ENCODE measurements at places on chromosomes 4 and X.

- no peak for DNase-seq
Observed at GRCh38 chr4:108355902-108356535, 187.3 kb upstream of the LEF1 start.

DNA sequence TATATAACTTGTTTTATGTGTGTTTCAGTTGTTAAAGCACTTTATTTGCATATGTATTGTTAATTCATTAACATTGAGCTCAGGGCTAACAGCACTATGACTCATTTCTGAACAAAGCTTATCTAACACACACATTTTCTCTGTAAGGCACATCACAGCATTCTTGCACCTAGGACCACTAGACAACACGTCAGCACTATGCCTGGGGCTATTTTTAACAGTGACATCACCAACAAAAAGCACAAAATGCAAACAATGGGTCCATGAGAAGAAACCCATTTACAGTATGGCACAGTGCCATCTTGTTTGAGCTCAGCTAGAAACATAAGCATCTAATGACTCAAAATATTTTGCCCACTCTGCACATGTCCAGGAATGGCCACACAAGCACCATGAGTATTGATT lies 124.4 kb downstream of the RELL1 start:
- DNase-seq: no peak

DNA sequence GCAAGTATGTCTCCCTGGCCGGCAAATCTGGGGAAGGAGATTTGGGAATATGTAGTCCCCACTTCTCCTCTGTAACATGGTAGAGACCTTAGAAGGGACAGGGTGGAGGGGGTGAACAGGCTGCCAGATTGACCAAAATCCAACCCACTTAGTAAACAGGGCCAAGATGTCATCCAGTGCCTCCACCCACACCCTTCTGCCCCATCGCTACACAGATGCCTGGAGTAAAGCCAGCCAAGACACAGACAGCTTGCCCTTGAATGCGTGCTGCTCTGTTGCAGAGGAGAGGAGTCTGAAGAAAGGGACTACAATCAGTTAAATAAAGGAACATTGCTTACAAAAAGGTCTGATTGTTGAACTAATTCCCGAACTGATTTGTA lies 160.1 kb upstream of the LDB2 start:
- DNase-seq: no peak

GRCh38 chr4:24330172-24330571 lies 254.2 kb downstream of the DHX15 start:
- no peak for DNase-seq

DNA sequence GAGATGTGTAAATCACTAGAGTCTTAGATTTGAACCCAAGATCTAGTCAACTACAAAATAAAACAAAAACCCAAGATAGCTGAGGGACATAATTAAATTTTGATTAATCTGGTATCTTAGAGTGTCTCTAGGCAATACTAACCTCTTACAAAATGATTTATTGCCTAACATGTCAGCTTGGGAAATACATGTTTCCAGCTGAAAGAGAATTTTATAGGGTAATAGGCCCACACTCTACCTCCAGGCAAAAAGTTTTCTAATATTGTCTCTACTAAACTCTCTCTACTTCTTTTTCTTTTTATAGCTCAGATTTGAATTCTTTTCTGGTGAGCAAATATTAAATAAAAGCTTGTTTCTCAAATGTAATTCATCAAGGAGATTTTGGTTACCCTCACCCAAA lies 263.2 kb downstream of the IL15 start:
- DNase-seq: no peak

GRCh38 chr4:185134307-185134869 lies 8.7 kb upstream of the SLC25A4 start:
- DNase-seq: no peak

GRCh38 chr4:145507636-145508035 lies 26.0 kb downstream of the SMAD1 start:
- DNase-seq: no peak

- no peak for DNase-seq
Observed at GRCh38 chr4:175702703-175703102, 109.4 kb downstream of the GPM6A start.

- DNase-seq: no peak
Observed at GRCh38 chrX:110032534-110033147, 29.7 kb downstream of the TMEM164 start.

DNA sequence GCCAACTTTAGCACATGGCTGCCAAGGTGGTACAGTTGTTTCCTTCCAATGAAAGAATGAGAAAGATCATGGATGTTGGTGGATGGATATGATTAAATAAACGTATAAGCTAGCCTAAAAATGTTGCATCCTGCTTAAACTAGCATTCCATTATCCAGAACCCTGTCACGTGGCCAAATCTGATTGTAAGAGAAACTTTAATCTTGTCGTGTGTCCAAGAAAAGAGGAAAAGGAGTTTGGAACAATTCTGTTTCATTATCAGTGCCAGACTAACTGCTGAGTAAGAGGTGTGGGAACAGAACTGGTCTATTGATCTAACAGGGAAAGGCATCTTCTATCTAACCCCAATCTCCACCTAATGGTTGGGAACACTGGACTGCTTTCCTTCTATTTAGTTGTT lies 325.2 kb upstream of the BMP3 start:
- no peak for DNase-seq

DNA sequence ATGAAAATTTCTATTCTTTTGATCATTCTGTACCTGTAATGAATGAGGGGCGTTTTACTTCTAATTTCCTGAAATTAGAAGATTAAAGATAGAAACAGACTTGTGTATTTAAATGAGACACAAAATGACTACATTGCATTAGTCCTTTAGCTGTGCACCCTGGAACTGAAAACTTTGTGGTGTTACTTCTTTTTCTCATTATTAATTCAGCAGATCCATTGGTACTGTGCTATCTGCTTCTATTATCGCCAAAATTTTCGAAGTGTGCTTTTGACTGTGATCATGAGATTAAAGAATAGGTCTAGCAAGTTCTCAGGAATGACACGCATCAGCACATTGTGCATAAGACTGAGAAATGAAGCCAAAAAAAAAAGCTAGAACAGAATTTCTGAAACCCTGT lies 1938.9 kb upstream of the TENM3 start:
- DNase-seq: no peak

GRCh38 chrX:150148749-150149672 lies 210.7 kb upstream of the EOLA2 start:
- no peak for DNase-seq

DNA sequence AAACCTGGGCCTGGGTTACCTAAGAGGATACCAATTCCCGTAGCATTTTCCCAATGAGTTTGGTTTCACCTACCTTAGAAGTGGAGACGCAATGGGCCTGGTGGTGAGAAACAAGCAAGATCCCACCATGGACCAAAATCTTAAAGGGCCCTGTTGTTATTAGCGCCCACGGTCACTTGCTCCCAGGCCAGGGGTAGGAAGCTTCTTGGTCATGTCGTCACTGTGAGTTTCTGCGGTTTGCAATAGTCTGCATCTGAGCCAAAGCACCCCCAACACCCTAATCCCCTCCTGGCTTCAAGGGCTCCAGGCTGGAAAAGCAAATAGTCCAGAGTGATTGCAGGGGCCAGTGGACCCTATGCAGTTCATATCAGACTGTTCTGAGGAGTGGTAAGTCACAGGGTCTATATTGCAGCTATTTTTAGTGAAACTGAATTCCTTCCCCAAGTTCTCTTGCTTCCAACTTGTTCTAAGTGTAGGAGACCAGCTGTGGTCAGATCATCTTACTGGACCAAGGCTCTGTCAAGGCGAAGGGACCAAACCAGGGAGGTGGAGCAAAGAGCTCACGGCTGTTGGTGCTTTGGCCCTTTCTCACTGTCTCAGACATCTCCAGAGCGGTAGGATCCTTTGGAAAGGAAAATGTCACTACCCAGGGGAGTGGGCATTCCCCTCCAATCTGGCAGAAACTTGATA lies 307.9 kb upstream of the F9 start:
- no peak for DNase-seq

- no peak for DNase-seq
Observed at GRCh38 chrX:39310891-39311290, 509.6 kb downstream of the MID1IP1 start.

DNA sequence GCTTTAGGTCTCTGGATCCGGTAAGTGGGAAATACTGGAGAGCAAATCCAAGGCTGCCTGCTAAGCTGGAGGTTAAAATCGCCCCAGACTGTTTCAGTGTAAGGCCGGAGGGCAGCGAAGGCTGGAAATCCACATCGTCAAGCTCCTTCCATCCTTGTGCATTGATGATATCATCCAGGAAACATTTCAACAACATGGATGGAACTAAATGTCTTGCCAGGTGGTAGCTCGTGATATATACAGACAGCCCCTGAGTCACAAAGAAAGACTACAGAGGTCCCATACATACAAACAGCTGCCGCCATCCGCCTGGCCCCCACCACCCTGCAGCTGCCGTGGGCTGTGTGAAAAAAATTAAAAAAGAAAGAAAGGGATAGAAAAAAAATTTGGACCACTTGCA lies 148.9 kb upstream of the RBPJ start:
- DNase-seq: no peak

- DNase-seq: no peak
Observed at GRCh38 chr4:103567591-103567990, 152.2 kb downstream of the TACR3 start.

DNA sequence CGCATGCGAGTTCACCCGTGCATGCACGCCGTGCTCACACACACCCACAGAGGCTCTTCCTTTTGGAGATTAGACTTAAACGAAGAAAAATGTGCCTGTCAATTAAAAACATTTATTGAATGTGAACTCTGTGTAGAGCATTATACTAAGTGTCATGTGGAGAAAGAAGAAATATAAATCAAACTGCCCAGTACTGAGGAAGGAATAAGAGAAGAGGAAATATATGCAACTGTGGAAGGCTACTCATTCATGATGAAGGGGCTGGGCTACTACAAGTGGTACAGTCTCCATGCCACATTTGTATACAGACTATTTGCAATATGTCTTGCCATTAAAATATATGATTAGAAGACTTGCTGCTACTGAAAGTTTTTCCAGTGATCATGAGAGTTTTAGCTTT lies 714.7 kb downstream of the DMD start:
- DNase-seq: no peak

DNA sequence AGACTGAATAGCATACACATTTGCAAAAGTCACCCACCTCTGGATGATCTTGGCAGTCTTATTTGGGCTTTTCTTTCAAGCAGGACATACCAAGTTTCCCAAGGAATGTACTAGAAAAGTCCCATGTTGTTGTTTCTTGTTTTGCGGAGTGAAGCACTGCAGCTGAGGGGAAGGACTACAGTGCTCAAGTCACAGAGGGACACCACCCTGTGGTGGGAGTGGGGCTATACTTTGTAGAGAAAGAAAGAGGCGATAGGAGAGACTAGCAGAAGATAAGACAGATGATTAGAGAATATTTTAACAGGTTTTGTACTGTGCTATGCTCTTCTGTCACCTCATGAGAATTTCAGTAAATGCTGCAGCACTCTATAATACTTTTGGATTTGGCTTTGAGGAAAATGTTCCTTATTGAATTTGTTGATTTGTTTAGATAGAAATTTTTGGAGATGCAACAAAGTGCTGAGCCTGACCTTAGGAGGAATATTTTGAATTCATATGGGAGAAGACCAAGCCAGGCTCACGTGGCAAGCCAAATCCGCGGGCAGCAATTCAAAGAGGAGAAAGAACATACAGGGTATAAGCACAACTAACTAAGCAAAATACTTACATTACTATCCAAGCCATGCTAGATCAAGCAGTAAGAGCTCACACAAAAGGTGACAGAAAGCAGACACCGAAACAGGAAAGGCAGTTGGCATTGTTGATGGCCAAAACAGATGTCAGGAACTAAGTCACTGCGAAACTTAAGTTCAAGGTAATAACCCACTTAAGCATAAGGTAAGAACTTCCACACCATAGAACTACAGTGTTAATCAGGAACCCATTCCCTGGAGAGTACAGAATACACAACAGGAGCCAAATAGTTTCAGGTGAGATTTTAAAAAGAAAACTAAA lies 280.3 kb upstream of the INTU start:
- no peak for DNase-seq

DNA sequence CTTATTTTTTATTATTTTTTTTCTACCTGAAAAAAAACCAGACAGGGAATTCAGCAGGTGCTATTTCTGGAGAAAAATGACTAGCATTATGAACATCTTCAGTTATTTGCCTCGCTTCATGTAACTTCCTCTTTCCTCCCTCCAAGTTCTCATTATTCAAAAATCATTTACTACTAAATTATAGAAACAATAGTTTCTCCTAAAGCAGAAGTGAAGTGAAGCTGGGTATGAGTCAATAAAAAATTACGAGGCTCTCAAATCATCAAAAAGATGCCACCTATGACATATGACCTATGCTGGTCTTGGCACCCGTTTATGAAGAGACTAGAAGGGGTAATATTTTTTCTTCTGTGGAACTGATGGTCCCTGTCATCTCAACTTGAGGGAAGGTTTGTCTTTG lies 145.0 kb upstream of the AADAT start:
- DNase-seq: no peak

DNA sequence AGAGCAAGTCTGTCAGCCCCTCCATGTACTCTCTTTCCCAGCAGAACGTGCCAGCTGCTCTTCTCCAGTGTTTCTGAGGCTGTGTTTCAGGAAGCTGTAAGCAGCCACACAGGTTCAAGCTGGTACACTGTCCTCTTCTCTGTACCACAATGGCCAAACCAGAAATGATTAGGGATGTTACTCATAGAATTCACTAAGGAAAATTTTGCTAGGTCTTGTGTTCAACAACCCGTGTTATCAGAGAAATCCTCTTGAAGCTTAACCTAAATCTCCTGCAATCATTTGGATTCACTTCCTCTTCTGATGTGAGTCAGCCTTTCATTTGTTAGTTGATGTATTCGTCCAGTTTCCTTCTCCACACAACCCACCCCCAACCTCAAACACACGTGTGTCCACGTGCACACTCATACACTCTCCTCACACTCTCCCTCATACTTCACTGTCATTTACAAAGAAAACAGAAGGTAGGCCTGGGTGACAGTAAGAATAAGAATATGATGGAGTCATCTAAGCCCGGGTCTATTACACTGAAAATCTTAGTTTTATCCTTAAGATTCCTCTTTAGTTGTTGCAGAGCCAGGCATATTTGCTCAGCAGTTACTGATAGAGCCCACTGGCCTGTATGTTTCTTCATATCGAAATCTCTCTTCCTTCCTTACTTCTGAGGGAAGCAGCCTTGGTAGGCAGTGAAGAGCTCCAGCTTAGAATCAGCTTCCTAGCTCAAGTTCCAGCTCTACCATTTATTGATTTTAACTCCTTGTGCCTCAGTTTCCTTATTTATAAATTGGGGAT lies 63.4 kb downstream of the DCUN1D4 start:
- DNase-seq: no peak

DNA sequence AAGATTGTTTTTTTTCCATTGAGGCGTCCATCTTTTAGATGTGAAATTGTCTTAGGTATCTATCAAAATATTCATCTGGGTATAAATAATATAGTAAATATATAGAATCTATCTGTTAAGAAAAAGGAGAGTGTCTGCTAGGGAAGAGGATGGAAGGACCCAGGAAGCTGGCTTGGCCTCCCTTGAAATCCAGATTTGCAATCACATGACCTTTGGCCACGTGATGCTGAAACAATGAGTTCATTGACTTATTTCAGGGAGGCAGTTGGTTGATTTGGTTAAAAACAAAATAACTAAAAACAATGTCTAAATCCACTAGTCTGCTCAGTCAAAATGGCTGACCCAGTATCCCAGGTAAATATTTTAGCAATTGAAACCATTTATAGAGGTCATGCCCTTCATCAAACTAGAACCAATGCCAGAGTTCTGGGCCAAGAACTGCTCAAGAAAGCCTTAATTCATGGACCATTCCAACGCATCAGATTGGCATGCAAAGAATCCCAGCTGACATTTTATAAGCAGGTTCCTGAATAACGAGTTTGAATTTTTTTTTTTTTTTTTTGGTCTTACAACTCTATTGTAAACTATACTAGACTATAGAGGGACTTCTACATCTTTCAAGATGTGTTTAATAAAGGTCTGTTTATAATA lies 172.7 kb downstream of the MID1 start:
- DNase-seq: no peak

Data from cerebellar nuclear complex (tissue), 1 donor.